ENCODE measurements at places on chromosomes 5 and 9.

DNA sequence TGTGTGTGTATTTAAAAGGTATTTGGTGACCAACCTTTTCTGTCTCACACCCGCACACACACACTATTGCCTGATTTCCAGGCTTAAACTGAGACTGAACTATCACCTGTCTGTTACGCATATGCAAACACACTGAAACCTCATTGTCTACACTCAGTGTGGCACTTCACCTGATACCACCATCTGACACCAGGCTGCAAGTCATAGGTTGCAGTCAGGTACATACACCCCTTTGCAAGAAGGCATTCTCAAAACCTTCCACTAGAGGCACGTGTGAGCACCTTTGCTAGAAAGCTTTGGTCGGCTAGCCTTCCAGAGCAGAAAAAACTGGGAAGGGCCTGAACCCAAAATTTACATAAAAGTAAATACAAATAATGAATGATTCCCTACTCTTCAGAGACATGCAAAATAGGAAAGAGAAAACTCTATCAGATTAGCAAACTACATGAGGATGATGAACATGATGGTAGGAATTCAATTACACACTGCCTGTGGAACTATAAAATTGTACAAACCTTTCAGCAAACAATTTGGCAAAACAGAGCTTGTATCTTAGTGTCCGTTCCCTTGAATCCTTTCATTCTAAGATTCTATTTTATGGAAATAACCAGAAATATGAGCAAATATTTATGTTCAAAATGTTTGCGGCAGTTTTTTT is 5.9 kb upstream of the FOXD1 start:
- peak; percentile 46 for DNase-seq

GRCh38 chr5:54753034-54753433 is 232.4 kb downstream of the ESM1 start:
- DNase-seq = peak; percentile 42

GRCh38 chr5:96187309-96188027 is 225.8 kb upstream of the ELL2 start:
- DNase-seq = no peak

DNA sequence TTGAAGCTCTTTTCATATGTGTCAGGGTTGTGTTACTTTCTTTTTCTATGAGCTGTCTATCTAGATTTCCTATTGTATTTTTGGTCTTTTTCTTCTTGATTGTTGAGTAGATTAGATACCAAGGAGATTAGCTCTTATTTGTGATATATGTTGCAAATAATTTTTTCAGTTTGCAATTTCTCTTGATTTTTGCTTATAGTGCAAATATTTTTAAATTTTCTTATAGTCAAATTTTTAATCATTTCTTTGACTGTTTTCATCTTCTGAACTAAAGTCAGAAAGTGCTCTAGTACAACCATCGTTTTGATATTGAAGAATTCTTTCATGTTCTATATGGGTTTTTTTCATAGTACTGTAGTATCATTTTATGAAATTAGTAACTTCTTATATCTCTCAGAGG is 193.7 kb downstream of the OSTF1 start:
- no peak for DNase-seq

GRCh38 chr5:162324328-162324727 is 256.8 kb downstream of the GABRG2 start:
- no peak for DNase-seq

DNA sequence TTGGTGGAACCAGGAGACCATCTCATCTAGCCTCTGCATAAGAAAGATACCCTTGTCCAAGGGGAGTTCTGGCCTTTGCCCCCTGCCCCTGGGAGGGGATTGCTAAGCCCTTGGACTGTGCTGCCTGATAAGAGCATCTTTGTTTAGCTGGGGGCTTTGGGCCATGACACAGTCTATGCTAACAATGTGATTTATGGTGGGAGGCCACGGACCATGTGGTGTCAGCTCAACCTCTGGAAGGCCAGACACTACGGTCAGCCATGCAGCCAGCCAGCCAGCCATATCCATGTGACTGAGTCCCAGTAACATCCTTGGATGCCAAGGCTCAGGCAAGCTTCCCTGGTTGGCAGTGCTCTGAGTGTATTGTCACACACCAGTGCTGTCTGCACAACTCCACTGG is 244.4 kb downstream of the FSTL4 start:
- DNase-seq = no peak

- peak; percentile 68 for DNase-seq
Observed at GRCh38 chr9:75265525-75265972, 177.2 kb downstream of the OSTF1 start.

GRCh38 chr9:91927922-91928510 is 22.0 kb downstream of the ROR2 start:
- DNase-seq = no peak

DNA sequence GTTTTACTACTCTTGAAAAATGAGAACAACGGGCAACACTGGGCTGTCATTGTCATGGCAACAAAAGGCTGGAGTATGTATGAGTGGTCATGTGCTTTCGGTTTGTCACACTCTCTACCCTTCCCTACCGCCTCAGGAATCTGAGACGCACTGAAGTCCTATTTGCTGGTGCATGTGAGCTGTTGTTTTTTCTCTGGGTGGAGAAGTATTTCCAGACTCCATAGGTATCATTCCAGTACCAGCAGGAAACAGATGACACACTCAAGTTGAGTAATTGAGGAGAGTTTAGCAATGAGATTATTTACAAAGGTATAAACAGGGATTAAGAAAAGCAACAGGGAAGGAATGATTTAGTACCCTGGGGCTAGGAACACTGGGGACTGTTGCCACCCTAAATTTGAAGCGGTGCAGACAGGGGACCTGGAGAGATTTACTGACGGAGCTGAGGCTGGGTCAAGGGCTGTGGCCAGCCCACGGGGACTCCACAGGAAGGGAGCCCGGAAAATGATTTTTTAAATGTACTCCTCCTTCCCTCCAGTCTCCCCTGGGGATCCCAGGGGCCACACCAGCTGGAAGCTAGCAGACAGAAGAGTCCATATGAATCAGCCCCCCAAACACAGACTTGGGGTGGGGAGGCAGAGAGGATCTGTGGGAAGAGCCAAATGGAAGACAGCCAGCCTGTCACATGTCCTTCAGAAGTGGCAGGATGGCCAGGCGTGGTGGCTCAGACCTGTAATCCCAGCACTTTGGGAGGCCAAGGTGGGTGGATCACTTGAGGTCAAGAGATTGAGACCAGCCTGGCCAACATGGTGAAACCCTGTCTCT is 13.2 kb upstream of the ZBTB43 start:
- DNase-seq = peak; percentile 81

DNA sequence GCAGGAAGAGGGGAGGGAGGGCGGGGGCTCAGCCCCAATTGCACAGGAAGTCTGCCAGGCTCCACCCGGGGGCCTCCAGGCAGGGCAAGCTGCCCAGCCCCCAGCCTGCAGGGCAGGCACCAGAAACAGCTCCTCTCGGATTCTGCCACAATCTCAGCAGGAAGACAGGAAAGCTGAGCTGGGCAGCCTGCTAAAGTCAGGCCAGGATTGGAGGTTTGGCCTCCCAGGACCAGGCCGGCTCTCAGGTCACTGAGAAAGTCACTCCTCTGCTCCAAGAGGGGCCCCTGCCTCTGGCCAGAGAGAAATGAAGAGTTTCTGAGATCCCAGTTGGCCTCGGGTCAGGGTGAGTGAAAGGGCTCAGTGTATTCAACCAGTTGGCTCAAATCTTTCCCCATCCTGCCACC is 54.6 kb upstream of the STXBP1 start:
- peak; percentile 25 for DNase-seq

GRCh38 chr5:156395306-156395675 is 68.3 kb downstream of the SGCD start:
- no peak for DNase-seq

DNA sequence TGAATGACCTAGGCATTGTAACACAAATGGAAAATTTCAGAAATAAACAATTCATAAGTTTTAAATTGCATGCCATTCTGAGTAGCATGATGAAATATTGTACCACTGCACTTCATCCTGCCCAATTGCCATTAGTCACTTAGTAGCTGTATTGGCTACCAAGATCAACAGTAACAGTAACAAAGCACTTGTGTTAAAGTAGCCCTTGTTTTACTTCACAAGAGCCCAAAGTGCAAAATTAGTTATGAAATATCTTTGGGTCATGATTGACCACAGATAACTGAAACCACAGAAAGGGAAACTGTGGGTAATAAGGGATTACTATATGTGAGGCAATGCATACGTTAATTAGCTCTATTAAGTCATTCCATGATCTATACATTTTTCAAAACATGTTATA is 33.3 kb upstream of the RORB start:
- no peak for DNase-seq

DNA sequence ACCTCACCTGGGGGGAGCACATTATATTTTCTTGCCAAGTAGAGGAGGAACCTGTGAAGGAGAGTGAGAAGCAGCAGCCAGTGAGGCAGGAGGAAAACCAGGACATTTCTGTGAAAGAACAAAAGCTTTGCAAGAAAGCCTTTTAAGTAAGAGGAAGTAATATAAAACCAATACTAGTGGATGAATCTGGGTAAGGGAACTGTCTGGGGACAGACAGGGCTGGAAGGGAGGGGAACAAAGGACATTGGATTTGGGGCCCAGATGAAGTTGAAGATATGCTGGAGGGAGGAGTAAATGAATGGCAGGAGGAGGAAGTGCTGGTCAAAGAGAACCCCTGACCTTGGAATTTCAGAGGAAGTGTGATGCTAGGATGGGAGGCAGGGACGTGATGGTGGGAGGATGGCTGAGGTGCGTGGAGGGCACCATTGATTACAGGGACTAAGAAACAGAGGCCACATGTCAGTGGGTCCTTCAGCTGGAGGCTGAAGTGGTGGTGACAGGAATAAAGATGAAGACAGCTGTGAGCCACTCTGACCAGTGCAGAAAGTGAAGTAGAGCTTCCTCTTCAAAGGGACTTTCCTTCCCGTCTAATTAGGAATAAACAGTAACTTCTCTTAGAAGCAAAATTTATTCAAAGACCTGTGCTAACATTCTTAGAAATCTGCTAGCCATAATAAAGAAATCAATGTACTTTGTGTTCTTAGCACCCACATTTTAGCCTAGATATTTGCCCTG is 43.5 kb upstream of the FABP6 start:
- DNase-seq = peak; percentile 72

- no peak for DNase-seq
Observed at GRCh38 chr5:66904189-66904588, 292.4 kb downstream of the CD180 start.

- DNase-seq = no peak
Observed at GRCh38 chr9:21473236-21473635, 8.9 kb downstream of the IFNE start.

DNA sequence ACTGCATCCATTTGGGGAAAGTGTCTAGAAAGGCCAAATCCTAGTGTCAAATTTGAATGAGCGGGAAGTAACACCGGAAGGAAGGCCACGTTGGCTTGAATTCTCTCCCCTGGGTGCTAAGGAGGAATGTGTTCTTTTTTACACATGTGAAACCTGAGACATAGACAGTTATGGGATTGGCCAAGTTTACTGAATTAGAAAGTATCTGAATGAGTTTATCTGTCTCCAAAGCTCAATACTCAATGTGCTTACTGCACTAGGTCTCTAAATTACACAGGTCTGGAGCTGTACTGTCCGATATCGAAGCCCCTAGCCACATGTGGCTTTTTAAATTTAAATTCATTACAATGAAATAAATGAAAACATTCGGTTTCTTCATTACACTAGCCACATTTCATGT is 6.0 kb downstream of the DMRT1 start:
- DNase-seq = no peak
